NK-92 treated with Interleukin-12 subunit alpha and Interleukin-12 subunit beta, amount 100 ng/mL, for 24 hours (cell line): ENCODE measurements at places on chromosomes 2 and 18.

GRCh38 chr2:226256709-226257376 is 542.8 kb downstream of the IRS1 start:
- DNase-seq: no peak

DNA sequence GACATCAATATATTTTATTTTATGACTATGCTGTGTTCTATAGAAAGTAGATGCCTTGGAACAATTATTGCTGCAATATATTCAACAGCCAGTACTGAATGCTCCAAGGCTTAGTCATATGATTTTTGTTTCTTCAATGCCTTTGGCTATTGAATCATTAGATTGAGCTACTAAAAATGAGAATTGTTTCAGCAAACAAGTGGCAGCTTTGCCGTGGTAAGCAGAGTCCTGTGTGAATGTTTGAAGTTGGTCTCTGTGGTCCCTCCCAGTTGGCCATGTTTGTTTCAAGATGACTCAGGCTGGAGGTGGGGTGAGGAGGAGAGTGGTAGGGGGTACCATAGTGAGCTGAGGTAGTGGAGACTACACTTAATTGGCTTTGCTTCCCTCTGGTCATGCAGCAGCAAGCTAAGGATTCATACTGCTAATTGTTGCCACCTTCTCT is 198.6 kb upstream of the EPAS1 start:
- no peak for DNase-seq

- no peak for DNase-seq
Measured at GRCh38 chr2:199431746-199432213, 26.0 kb downstream of the SATB2 start.

- no peak for DNase-seq
Measured at GRCh38 chr18:9708057-9708433, at the start of gene RAB31. TSS of gene RAB31 (plus strand) at chr18:9708301. CDS start at chr18:9708406, 105 bp downstream.

DNA sequence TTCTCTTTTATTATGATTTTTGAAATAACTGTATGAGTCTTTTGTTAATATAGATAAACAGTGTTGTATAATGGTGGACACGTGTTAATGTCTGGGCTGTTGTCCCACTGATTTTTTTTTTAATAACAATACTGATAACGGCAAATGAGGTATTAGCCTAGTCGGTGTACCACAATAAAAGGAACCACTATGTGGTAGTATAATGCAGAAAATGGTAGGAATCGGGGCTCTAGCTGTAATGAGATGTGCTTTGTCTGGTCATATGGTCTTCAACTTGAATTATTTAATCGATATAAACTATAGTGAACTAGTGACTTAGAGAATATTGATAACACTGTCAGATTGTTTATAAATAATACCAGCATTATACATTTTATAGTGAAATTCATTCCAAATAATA is 517.9 kb upstream of the SPHKAP start:
- DNase-seq: no peak

- no peak for DNase-seq
Measured at GRCh38 chr2:203809084-203809521, 58.5 kb upstream of the CTLA4 start.

- DNase-seq: no peak
Measured at GRCh38 chr18:13287372-13287771, 68.8 kb downstream of the LDLRAD4 start.

DNA sequence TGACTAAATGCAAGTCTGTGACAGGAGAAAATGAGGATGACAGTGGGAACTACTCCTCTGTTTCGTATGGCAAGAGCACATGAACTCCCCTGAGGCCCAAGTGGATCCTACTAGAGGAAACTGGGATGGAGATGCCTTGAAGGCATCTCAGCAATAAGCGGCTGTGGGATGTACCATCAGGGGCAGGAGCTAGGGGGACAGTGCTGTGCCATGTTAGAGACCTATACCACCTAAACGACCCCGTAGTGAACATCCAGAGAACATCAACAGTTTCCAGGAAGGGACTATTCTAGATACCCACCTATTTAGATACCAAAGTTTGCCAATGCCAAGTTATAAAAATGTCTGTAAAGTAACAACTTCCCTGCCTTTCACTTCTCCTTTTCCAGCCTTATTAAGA is 860.8 kb upstream of the ACVR2A start:
- DNase-seq: no peak

GRCh38 chr2:60317844-60318243 is 235.6 kb downstream of the BCL11A start:
- DNase-seq: no peak

- no peak for DNase-seq
Measured at GRCh38 chr2:239456940-239457339, 56.1 kb upstream of the HDAC4 start.

DNA sequence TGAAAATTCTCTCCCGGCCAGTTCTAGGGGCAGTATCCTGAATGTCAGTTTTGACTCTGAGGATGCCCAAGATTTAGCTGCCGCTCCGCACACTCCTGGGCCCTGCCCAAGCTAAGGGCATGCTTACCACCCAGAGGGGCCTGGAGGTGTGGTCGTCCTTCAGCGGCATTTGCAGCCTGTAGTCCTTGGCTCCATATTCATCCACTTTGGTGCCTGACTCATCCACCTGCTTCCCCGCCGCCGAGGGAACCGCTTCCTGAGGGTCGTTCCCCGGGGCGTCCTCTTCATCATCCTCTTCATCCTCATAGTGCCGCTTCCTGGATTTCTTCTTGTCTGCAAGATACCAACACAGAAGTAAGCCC is 577 bp downstream of the ERCC3 start:
- no peak for DNase-seq

DNA sequence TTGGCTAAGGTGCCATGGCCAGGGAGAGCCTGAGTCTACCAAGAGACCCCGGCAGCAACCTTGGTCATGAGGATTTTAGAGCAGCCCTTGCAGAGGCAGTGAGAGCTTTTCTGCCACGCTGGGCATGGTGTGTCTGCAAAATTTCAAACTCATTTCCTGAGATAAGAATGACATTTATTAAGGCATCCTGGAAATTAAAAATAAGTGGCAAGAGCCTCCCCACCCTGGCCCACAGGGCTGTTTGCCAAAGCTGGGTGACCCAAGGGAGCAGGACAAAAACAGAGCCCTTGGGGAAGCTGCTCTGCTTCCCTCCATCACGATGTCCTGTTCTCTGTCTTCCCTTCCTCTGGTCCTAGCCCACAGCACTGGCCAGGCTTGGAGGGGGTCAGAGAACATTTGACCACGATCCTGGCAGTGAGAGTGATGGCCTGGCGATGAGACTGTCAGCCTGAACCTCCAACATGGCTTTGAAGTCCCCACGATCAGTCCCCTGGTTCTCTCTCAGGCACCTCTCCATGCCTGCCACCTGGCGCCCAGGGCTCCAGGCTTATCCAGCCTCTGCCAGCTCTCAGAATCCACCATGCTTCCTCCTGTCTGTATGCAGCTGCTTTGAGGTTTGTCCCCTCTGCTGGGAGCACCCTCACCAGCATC is 68.9 kb upstream of the RMDN2 start:
- no peak for DNase-seq

- no peak for DNase-seq
Measured at GRCh38 chr2:183505911-183506310, 381.7 kb downstream of the NUP35 start.

DNA sequence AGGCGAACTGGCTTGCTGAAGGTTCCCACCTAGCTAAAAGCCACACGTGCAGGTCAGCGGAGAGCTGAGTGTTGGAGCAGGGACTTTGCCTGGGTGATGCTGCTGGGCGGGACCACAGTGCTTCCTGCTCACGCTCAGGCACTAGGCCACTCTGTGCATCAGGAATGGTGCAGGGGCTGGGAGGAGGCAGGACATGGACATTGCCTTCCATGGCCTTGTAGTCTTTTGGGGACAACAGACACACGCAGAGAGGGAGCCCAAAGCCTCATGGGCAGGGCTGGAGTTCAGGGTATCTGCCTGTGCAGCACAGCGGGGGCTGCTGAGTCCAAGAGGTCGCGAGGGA is 207.2 kb downstream of the ZBTB7C start:
- no peak for DNase-seq

GRCh38 chr18:44123743-44124142 is 556.9 kb upstream of the SETBP1 start:
- DNase-seq: no peak

DNA sequence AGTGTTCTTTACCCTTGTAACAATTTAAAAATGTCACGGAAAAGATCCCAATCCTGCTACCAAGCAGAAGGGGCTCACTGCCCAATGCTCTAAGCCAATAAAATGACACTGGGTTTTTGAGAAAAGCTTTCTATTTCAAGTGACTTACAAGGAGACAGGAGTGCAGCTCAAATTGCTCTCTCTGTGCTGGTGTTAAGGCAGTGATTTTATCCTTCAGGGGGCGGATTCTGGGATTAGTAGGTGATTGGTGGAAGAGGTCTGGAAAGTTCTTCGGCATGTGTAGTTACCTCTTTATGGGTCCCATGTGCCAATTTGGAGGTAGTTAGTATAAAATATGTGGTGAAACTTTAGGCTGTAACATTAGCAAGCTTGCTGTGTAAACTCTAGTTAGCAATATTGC is 27.4 kb upstream of the MCM6 start:
- no peak for DNase-seq

DNA sequence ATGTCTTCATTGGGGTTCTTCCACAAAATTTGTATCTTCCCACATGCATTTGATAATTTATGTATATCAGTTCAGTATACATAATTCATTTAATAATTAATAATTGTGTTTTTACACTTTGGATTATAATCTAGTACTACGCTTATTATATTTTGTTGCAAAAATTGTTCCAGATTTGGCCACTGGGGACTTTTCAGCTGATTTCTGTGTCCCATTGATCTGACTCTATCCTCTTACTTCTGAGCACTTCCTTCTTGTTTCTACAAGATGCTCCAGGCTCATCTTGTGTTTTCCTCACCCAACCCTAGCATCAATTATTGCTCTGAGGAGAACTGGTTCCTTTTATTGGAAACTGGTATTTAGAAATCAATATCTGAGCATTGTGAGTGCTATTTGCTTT is 215.3 kb upstream of the CDH19 start:
- DNase-seq: no peak

- DNase-seq: no peak
Measured at GRCh38 chr18:30676053-30676480, 366.5 kb downstream of the DSC3 start.

DNA sequence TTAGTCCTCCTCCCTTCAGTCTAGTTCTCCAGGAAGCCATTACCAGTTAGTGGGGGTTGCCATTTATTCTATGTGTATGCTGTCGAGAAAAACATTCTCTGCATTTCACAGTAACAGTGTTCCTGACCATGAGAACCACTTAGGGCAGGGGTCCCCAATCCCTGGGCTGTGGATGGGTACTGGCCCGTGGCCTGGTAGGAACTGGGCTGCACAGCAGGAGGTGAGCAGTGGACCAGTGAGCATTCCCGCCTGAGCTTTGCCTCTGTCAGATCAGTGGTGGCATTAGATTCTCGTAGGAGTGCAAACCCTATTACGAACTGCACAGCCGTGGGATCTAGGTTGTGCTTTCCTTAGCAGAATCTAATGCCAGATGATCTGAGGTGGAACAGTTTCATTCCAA is 15.8 kb downstream of the ITGA4 start:
- no peak for DNase-seq

DNA sequence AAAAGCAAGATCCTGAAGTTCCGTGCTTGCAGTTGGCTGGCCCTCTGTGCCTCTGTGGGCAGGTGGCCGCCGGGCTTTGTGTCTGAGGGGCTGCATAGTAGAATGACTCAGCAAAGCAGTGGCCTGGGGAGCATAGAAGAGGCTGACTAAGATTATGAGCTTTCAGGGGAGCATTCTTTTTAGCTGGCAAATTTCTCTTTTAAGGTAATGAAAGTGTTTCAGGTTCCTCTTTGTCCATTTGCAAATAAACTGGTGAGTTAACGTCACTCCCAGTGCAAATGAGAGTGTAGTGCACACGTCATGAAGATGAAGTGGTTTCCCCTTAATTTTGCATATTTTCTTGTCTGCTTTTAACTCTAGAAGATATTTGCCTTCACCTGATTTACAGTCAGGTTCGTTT is 98.6 kb downstream of the BCL2L11 start:
- DNase-seq: no peak

- no peak for DNase-seq
Measured at GRCh38 chr2:203626952-203627681, 79.3 kb upstream of the CD28 start.

DNA sequence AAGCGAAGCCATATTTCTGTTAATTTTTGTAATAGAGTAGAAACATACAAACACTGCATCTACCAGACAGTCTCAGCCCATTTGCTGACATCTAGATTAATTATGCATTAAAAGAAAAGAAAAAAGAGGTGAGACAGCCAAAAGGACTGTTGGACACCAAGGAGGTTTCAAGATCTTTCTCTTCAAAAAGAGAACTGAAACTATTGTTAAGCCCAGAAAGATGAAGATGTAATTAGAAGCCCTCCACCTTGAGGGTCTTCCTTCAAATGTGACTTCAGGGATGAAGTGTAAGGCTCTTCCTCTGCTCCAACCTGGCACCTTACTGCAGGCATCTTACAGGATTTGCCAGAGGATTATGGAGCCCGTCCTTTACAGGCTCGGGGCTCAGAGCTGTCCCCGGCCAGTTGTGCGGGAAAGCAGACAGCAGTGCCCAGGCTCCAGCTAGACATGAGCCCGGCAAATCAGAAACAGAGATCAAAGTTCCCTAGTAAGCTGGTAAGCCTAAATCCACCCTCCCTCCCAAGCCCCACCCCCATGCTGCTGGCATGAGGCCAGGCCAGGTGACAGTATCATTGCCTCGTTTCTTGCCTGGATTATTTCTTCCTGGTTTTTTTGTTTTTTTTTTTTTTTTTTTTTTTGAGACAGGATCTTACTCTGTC is 38.9 kb downstream of the ADI1 start:
- no peak for DNase-seq

GRCh38 chr2:25582077-25582830 is 91.1 kb downstream of the DTNB start:
- no peak for DNase-seq

GRCh38 chr2:132547090-132547687 is 122.8 kb downstream of the LYPD1 start:
- peak; percentile 27 for DNase-seq

DNA sequence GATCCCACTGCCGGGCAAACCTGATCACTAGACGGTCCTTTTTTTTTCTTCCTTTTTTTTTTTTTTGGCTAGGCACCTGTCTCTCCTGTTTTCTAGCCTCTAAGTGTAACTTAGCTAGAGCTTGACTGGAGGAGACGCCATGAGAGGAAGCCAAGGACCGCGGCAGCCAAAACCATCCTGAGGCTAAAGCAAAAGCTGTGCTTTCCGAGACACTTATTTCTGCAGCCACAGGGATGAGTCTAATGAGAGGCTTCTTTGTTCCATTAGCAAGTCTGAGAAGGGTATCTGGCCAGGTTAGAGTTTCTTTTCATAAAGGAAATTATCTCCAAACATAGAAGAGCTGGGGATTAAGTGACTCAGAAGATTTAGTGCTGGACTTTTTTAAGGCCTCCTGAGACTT is 7.3 kb upstream of the CXCR4 start:
- no peak for DNase-seq
